ENCODE measurements at places on chromosomes 12 and 14.

DNA sequence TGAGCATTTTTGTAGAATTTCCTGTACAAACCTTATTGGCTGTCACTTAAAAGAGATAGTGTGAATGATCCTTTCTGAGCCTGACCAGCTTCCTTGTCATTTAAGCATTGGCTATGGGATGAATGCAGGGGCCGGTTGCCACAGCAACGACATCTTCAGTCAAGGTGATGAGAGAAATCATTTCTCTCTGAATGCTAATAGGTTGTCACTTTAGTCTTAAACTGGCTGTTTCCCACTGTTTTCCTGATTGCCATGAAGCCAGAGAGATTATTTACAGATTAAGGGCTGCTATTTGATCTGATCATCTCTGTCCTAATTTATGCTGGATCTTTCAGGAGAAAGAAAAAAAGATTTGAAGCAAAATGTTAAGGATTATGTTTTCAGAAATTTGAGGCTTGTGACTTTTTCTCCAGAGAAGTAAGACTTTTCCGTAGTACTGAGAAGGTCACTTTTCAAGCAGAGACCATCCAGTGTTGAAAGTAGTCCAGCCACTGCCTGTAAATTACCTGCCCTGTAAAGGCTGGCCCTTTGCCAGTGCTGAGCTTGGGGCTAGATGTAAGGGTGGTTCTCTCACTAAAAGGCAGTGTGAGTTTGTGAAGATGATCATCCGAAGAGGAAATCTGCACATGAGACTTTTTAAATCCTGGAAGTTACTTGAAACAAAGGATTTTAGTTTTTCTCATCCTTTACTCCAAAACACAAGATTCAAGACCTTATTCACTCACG is 235.6 kb downstream of the DACT1 start:
- DNase-seq: no peak

DNA sequence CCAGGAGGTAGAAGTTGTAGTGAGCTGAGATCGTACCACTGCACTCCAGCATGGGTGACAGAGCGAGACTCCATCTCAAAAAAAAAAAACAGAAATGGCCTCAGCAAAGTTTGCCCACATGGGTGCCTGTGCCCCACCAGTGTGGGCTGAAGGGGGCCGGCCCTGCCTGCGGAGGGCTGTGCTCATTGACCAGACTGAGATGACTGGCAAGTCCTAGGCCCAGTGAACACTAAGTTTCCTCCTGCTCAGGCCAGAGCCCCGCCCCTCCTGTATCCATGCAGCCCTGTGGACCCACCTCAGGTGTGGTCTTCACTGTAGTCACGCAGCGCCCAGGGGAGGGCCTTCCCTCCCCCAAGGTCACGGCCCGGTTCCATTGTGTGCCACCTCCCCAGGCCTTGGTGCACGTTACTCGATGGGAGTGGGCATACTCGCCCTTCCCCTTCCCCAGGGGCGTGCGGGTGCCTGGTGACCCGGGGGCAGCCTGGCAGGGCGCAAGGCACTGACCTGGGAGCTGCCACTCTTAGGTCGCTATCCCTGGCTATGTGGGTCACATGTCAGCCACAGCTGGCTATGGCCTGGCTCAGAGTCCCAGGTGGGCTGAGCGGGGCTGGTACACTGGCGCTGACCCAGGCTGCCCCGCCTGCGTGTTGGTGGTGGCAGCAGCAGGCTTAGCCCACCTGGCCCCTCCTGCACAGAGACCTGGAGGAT is 16.1 kb downstream of the INF2 start:
- peak; percentile 40 for DNase-seq

DNA sequence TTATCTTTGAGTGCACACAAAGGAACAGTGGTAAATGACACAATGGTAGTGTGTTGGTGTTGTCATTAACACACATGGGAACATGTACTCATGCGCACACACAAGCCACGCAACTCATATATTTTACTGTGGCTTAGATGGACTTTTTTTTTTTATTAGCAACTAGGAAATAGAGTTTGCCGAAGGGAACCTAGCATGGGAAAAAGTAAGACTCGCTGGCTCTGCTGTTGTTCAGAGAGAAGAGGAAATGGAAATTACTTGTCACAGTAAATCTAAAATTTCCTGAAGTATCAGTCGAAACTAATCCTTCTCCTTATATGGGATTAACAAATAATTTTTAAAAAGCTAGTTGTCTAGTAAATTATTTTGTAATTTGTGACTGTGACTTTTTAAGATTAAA is 33.7 kb upstream of the IL22 start:
- DNase-seq: no peak

DNA sequence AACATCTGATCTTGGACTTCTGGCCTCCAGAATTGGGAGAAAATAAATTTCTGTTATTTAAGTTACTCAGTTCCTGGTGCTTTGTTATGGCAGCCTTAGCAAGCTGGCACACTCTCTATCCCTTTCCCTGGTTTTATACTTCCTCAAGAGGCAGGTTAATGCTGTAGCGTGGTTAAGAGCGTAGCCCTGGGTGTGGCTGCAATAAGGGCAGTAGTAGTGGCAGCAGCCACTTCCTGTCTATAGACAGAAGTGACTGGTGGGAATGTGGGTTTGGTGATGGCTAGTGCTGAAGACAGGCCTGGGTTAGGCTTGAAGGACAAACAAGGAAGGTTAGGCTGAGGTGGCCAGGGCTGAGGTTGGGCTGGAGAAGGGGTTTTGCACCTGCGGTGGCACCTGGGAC is 3.6 kb upstream of the LGALS3 start:
- no peak for DNase-seq

DNA sequence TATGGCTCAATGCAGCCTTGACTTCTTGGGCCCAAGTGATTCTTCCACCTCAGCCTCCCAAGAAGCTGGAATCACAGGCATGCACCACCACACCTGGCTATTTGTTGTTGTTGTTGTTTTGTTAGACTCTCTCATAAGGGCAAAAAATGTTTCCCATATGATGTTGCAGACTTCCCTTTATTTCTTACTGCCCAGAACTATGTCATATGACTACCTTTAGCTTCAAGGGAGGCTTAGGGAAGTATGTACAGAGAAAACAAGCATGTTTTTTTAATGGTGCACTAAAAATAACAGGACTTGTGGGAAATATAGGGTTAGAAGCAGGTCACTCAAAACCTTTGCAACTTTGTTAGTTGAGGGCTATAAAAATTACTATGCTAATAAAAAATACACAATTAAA is 4.3 kb upstream of the GPR19 start:
- DNase-seq: peak; percentile 8

DNA sequence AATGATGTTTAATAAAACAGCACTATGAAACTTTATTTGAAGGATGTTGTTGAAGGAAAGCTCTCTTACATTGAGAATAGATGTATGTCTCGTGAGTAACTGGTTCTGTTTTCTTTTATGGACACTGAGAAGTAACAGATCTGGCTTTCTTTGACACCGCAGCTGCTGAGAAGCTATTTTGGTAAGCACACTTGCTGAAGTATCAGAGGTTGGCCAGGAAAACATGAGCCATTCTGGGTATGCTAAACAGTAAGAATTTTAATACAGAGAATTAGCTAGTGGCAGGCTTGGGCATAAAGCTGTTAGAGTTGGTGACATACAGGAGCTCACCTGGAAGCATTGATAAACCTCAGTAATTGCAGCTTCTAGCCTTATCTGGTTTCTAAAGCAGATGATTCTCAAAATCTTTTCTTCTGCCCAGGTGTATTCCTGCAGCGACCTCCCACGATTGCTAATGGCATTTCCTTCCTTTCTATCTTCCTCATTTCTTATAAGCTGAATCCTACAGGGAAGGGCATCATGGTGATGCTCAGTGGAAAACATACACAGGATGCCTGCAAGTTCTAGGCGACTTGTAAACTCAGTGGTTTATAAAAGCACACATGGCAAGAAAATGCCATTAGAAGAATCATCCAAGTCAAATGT is 291.6 kb upstream of the SLC16A7 start:
- DNase-seq: no peak

DNA sequence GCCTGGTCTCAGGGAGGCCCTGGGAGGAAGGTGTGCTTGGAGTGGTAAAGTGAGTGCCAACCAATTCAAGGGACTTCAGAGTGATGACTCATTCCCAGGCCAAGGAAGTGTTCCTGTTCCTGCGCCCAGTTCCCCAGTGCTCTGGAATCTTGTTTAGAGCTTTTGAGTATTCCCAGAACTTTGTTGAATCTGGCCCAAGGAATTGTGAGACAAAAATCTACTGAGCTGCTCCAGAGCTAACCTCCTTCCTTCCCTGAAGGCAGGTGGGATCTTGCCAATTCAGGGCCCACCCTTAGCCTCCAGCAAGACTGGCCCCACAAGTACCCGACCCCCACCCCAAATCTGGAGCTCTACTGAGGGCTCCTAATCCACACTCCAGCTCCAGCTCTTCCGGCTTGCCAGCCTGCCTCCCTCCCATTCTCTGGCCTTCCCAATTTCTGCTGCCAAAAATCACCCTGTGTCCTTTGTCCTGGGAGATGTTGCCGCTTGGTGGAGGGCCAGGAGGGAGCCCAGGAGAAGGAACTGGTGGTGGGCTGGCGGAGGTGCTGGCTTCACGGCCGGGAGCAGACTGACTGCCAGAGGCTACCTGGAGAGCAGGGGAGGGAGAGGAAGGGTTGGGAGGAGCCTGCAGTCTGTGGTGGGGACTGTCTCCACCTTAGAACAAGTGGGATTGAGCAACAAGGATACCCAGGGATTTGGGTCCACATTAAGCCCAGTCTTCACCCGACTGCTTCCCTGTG is 2.0 kb upstream of the ATN1 start:
- DNase-seq: peak; percentile 63

DNA sequence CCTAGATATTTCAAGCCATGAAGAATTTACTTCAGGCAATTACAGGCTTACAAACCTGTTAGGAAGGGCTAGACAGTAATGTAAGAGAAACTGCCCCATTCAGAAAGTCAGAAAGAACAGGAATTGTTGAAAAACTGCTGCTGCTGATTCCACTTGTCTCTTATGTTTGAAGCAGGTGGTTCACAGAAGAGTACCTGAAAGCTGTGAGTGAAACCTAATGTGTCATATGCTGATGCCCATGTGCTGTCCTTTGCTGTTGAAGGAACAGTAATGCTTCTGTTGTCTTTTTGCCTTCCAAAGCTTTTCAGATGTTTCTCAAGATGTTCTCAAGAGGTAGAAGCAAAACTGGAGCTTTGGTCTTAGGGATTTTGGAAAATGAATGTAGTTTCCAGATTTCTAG is 39.0 kb downstream of the MNAT1 start:
- DNase-seq: no peak

- no peak for DNase-seq
These were observed 48.7 kb downstream of the WASHC4 start for GRCh38 chr12:105156260-105156659.

GRCh38 chr12:50728841-50729240 is 35.1 kb upstream of the ATF1 start:
- DNase-seq: no peak

DNA sequence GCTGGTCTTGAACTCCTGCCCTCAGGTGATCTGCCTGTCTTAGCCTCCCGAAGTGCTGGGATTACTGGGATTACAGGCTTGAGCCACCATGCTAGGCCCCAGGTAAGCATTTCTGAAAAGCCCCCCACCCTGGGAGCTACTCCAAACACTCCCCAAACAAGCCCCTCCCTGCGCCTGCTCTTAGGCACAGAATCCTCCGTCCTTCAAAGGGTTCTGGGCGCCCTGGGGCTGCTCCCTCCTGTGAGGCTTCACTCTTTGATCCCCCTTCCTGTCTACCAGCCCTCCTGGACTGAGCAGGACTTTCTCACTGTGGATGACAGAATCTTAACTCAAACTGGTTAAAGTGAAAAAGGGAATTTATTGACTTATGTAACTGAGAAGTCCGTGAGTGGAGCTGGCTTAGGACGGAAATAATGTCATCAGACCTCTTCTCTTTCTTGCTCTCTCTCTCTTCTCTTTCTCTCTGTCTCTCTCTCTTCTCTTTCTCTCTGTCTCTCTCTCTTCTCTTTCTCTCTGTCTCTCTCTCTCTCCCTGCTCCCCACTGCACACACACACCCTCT is 66.9 kb upstream of the CLMN start:
- no peak for DNase-seq

DNA sequence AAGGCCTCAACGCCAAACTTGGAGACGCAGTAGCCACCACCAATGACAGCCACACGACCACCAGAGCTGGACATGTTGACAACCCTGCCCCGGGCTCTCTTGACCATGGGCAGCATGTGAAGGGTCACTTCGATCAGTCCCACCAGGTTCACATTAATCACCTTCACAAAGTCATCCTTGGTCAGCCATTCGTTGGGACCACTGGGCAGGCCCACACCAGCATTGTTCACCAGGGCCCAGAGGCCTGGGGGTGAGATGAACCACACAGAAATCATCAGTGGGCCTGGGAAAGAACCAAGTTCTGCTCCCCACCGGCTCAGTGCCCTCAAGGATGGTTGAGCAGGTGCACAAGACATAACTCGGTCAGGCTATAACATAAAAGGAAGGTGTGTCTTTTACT is 4.0 kb downstream of the SDR9C7 start:
- DNase-seq: no peak

DNA sequence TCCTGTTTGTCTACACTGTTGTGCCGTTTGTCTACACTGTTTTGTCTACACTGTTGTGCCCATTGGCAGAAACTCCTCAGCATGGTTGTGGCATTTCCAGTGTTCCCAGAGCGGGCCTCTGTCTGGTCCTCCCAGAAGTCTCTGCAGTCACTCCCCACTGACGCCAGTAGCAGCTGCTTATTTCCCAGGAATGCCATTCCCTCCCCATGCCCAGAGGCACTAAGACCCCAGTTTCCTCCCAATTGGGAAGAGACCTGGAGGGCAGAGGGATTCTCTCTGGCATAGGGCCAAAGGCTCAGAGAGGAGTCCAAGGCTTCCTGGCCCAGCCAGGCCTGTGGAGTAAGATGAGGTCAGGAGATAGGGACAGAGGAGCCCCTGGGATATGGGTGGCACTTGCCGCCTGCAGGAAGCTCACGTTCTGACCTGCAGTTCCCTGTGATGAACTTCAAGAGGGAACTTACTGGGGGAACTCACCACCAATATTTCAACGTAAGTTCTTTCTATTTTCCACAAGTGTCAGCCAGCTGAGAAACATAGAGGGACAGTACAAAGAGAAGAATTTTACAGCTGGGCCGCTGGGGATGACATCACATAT is 69.1 kb downstream of the TNFAIP2 start:
- DNase-seq: no peak

DNA sequence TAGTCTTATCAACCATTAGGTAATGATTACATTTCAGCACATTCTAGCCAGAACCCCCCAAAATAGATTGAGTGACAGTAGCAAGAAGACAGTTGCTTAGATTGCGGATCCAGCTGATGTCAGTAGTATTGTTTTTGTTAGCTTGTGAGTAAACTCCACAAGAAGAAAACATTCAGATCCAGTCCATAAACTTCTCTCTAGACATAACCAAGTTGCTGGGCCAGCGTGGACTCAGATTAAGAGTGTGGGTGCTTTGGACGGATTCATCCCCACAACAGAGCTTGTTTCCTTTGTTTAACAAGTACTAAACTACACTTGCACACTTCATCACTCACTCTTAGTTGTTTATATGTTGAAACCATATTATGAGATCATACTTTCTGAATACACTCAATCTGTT is 293.4 kb downstream of the NPAS3 start:
- no peak for DNase-seq

- DNase-seq: no peak
These were observed 498.2 kb downstream of the GLT1D1 start for GRCh38 chr12:129351481-129351880.
